ENCODE measurements at places on chromosomes 4 and X.

DNA sequence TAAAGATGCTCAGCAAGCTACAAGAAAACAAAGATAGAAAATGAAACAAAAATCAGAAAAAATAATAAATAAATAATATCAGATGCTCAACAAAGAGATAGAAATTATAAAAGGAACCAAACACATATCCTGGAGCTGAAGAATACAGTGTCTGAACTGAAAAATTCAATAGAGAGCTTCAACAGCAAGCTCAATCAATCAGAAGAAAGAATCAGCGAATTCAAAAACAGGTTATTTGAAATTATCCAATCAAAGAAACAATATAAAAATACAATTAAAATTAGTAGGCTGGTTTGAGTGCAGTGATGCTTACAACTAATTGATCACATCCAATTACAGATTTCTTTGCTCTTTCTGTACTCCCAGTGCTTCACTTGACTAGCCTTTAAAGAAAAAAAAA lies 40.8 kb upstream of the FOXR2 start:
- no peak for DNase-seq

DNA sequence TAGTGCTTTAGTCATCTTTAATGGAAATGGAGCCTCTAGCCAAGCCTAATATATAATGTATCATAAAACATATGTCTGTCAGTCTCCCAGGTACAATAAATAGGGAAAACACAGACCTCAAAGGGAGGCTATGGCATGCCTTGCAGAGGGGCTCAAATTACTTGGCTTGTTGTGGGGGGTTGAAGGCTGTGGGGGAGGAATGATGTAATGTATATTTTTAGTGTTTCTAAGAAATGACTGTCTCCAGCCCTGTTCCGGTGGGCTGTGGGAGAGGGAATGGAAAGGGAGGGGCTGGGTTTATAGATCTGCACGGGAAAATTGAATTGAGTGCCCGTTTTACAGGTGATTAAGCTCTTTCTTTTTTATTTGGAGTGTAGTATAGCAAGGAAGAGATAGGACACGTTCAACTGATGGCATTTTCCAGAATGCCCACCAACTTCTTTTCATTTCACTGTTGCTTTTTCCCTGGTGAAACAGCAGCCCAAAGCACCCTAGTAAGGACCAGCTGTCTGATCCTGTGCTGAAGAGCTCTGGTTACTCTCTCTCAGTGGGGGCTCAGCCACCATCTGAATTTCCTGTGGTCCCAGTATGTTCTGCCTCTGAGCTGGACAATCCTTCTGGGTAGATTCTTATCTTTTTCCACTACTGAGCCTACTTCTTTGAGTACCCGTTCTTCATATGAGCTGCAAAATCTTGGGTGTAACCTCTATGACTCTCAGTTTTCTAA lies 220.7 kb upstream of the CASK start:
- DNase-seq, result no peak

- DNase-seq, result peak; percentile 52
Measured at GRCh38 chr4:74473155-74473811, 28.3 kb downstream of the AREG start.

DNA sequence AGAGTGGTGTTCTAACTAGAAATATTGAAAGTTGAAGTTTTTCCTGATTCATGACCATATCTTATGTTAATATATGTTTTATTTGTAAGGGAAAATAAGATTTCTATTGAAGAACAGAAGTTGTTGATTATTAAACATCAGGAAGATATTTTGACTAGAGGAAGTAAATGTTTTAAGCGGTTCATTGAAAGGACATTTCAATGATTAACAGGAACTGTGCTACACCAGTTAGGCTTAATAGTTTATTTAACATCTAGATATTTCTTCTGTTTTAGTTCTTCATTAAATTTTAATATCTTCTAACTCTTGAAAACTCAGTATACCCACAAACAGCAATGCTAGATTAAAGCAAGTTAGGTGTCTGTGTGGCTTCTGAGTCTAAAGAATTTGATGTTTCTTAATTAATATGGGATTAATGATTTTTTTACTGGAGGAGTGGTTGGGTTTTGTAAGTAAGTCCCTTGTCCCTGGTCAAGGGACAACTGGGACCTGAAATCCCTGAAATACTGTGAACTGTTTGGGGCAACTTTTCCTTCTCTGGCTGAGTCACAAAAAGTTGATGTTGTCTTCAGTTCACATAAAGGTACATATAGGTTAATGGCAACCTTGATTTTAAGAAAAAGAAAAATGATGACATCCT lies 42.9 kb upstream of the CYP4V2 start:
- DNase-seq, result no peak

DNA sequence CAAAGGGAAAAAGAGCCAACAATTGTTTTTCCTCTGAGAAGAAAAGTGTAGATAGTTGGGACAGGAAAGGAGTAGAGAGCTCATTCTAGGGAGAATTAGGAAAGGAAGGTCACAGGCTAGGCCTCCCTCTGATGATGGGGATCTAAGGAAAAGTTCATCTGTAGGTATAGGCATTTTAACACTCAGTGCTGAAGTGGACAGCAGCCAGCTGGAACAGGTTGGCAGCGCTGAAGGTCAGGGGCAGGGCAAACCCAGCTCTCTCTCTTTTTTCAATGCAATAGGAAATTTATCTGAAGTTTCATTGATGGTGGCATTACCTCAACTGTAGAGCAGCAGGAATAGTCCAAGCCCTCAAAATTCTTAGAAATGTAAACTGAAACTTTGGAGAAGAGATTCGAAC lies 98.5 kb upstream of the ETNPPL start:
- DNase-seq, result no peak

- no peak for DNase-seq
Measured at GRCh38 chr4:1237981-1238675, 10.8 kb downstream of the CTBP1 start.

All from GM04504 (cell line).